ENCODE measurements at places on chromosomes 5 and 9.

- no peak for DNase-seq
Measured at GRCh38 chr5:148615644-148616275, 38.6 kb downstream of the HTR4 start.

- DNase-seq: no peak
Measured at GRCh38 chr9:113533335-113534225, 70.1 kb downstream of the RGS3 start.

GRCh38 chr9:132030626-132031325 is 48.9 kb downstream of the MED27 start:
- DNase-seq: no peak

DNA sequence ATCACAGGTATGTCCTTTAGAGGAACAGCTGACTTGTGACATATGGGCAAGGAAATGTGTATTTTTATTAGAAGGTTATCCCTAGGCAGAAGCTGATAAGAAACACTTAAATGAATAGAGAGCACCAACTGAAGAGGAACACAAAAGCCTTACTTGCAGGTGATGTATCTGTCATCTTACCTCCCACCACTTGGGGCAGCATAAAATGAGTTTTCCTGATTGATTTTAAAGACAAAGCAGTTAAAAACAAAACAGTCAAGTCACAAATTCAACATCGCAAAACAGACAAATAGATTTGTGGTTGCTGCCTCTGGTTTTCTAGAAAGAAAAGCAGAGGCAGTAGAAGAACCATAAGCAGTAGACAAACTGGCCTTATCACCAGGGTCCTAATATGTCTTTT is 302.4 kb upstream of the ZNF462 start:
- no peak for DNase-seq

GRCh38 chr9:6538666-6539071 is 106.9 kb downstream of the GLDC start:
- no peak for DNase-seq

- no peak for DNase-seq
Measured at GRCh38 chr9:124818431-124819281, 34.6 kb upstream of the WDR38 start.

DNA sequence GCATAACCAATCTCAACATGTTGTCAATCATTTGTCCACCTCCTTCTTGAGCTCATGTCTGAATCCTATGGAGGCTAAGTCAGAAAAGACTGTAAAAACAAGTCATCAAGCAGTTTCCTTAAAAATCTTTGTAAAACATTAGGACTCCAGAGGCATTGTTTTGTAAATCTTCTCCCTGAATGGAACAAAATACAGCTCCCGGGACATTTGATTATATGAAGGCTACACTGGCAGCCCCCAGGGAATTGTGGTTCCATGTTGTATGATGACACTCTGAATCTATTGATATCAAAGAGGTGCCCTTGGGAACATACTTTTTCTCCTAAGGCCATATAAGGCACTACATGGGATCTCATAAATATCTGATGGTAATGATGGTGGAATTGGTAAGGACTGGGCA is 83.2 kb upstream of the NUDT12 start:
- DNase-seq: no peak

DNA sequence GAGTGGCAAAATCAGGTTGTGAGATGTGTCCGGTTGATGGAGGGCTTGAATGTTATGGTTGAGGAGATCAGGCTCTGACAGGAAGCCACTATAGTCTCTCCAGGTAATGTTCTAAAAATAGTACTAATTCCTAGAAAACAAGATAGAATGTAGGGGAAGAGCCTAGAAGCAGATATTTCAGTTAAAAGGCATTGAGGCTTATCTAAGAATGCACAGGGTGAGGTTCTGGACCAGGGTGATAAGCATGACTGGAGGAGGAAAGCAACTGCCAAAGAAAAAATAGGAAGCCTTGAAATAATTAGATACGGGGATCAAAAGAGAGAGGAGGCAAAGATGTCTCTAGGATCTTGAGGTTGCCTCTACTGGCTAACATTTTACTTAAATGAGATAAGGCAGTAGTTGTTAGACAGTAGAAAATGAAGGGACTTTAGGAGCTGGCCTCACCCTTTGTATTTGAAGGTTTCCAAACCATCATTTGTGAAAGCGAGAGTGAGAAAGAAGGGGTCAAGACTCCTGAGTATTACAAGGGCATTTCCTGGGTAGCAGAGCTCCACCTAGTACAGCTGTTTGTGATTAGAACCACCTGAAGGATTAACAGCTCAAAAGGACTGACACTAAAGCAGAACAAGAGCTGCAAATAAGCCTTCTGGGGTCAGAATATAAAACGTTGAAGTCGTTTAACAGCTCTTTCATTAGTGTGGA is 15.4 kb upstream of the ARL15 start:
- DNase-seq: no peak

- no peak for DNase-seq
Measured at GRCh38 chr5:73469878-73470277, 21.3 kb upstream of the FOXD1 start.

- DNase-seq: peak; percentile 86
Measured at GRCh38 chr9:134135343-134136117, at the start of gene WDR5. TSS of gene WDR5 (plus strand) at chr9:134136082. CDS start at chr9:134139878, 3,796 bp downstream.

DNA sequence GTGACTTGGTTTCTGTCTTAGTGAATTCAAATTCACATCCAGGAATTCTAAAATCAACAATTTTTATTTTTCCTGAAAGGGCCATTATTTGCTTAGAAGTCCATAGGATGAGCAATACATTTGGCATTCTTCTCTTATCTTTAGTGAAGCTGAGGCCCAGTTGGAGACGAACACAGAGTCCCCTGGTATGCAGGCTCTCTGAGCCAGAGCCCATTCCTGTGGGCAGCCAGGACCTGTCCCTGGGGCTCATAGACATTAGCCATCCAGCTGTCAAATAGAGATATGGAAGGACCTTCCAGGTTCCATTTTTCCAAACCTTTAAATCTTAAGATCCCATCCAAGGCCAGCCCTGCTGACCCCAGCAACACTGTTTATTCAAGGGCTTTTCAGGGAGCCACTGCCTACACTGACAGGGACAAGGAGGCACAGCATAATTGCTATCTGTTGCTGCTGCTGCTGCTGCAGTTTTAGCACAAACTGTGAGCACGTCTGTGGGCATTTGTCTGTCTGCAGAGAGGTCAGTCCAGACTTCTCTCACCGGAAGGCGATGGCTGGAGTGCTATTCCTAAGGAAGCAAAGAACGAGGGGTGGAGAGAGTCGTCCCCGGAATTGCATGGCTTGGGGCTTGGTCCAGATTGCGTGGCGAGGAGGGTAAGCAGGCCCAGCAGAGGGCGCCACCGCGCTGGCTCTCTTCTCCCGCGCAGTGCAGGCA is 639.0 kb downstream of the CCDC171 start:
- no peak for DNase-seq

GRCh38 chr9:79610019-79610631 is 38.4 kb downstream of the TLE4 start:
- DNase-seq: no peak

GRCh38 chr9:126495411-126496180 is 118.1 kb upstream of the LMX1B start:
- no peak for DNase-seq

GRCh38 chr9:37030611-37030939 is 3.5 kb downstream of the PAX5 start:
- DNase-seq: no peak

- no peak for DNase-seq
Measured at GRCh38 chr9:7245976-7246580, 488.3 kb downstream of the KDM4C start.

DNA sequence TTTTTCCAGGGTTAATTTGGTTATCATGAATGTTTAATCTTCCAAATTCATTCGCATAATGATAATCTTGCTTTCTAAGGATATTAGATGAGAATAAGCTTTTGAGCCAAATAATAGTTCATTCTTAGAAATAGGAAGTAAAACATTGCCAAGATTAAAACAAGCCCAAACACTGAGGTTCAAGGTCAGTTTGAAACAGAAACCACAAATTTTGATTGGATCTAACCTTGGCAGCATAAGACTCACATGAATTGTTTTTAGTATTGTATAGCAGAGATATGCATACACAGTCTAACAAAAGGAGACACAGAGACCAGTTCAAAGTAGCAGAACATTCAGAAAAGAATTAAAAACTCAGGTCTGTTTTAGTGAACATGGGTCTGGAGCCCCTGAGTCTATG is 43.4 kb upstream of the VCAN start:
- no peak for DNase-seq

GRCh38 chr5:136225796-136226195 is 32.8 kb upstream of the SMIM32 start:
- no peak for DNase-seq

DNA sequence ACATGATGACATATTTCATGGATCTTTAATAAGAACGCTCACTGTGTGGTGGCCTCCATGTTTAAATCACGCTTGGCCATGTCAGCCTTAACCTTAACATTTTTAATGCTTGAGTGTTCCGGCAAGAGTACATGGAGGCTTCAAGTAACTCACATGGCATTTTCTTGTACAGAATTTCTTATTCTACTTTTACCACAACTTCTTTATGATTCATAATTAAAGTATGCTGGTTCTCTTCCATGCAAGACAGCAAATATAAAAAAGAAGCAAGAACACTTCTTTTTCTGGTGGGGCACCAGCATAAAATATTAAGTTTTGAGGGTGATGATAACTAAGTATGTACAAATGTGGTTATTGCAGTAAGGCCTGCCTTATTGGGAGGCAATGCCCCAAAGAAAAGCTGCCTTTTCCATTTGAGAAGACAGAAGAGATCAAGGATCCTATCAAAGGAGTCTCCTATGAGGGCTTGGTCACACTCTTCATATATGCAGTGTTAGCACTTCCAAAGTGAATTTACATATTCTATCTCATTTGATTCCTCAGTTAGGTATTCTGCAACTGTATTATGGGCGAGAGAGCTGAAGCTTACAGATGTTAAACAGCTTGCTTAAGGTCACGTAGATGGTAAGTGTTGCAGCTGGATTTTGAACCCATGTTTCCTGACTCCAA is 382.7 kb upstream of the MEF2C start:
- DNase-seq: no peak

- DNase-seq: no peak
Measured at GRCh38 chr9:6739218-6739617, 18.6 kb upstream of the KDM4C start.
